ENCODE measurements at places on chromosomes 2 and 18.

DNA sequence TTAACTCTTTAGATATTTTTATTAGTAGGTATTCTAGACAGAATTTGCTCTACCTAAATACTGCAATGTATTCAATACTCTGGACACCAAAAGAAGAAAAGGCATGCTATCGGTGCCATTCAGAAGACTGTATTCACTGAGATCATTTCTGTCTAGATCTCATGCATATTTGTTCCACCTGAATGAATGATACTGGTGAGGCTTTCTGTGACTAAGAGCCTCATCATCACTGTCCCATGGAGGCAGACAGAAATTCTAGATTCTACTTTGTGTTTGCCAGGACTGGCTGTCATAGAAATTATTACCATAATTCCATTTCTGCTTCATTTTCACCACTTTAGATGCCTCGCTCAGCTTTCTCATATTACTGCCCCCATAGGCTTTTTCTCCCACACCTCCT lies 340.7 kb downstream of the MBD2 start:
- DNase-seq: no peak

DNA sequence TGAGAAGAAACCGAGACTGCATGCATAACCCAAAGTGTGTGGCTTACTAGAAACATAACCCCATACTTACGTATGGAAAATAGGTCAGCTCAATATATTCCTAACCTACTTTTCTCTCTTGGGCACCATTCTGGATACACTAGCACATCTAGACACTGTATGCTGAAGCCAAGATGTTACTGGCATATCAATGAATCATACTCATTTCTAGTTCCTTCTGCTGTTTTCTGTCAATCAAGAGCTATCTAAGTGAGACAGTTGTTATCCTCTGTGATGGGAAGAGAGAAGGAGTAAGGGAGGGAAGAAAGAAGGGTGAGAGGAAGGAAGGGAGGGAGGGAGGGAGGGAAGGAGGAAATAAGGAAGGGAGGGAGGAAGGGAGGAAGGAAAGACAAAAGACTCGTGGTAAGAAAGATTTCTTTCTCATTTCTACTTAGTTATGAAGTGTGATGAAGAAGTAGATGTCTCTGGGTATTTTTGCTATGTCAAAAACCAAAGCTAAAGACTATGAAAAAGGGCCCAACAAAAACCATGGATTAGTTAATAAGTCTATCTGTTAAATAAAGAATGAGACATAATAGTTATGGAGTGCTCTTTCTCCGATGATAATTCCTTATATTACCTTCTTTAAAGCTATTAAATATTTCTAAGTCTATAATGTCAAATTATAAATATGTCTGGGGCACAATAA lies 248.4 kb downstream of the ZNF521 start:
- no peak for DNase-seq

GRCh38 chr2:171702781-171703556 lies 15.7 kb downstream of the DYNC1I2 start:
- DNase-seq: no peak

- DNase-seq: no peak
Observed at GRCh38 chr2:241882091-241882625, 12.6 kb downstream of the RTP5 start.

- DNase-seq: no peak
Observed at GRCh38 chr2:137179542-137179941, 414.2 kb downstream of the THSD7B start.

All from T follicular helper cell (primary cell).